D341Med (cell line): ENCODE measurements at places on chromosomes 5 and 9.

DNA sequence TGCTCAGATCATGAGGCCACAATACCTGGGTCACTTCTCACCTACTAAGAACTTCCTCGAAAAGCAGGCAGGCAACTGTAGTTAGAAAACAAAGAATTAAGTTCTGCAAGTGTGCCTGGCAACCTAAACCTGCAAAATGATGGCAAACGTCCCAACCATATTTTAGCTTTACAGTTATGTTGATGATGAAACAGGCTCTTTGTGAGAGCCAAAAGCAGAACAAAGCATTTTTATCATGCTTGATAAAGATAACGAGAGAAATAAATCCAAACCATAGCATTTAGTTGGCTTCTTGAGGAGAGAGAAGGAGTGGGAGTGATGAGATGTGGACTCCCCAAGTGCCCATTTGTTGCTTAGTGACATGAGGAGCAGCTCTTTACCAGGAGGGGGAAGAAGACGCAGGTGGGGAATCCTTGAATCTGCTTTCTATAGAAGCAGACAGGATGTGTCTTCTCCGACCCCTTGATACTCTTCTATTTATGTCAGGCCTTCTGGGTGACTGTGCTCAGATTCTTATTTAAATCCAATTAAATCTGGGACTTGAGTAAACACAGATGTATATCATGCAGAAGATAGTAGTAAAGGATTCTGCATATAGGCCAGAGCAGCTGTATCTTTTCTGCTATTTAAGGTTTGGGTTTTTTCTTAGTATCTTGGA is 221.2 kb downstream of the TMEM167A start:
- no peak for DNase-seq

GRCh38 chr5:61461926-61462325 is 129.9 kb downstream of the ZSWIM6 start:
- DNase-seq = no peak

GRCh38 chr9:26677965-26678706 is 214.5 kb downstream of the CAAP1 start:
- DNase-seq = no peak

DNA sequence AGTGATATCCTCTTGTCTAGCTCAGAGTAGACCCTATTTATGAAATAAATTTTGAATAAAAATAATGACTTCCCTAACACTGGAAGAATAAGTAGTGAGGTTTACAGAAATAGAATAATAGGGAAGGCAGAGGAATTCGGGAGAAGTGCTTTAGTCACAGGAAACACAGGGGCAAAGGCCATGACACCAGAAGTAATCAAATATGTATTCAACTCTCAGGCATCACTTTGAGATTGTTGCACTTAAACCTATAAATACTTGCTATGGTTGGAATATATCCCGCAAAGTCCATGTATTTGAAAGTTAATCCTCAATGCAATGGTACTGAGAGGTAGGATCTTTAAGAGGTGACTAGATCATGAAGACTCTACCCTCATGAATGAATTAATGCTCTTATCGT is 166.8 kb downstream of the YIPF5 start:
- no peak for DNase-seq

DNA sequence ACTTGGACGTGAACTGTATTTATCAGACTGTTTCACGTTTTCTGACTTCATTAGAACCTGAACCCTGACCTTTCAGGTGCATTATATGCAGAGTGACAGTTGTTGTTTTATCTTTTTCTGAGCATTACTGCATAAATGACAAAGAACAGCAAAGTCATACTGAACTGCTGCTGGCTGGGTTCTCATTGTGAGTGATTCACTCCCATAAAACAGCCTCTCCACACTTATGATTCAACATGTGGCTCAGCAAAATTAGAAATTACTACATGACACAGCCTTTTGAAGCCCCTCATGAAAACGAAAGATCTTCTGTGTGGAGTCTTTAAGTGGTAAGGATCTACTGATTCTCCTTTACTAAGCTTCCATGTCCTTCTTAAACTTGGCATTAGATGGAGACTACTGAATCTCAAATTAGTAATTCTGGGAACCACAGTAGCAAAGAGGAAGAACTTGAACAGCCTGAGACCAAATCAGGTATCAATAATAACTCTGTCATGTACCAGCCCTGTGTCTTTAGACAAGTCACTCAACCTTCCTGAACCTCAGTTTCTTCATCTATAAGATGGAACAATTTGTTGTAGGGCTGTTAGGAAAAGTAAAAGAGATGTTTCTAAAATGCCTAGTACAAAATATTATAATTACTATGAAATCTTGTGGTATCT is 172.3 kb upstream of the GNA14 start:
- no peak for DNase-seq

GRCh38 chr9:77926371-77926878 is 105.2 kb downstream of the GNAQ start:
- DNase-seq = no peak

DNA sequence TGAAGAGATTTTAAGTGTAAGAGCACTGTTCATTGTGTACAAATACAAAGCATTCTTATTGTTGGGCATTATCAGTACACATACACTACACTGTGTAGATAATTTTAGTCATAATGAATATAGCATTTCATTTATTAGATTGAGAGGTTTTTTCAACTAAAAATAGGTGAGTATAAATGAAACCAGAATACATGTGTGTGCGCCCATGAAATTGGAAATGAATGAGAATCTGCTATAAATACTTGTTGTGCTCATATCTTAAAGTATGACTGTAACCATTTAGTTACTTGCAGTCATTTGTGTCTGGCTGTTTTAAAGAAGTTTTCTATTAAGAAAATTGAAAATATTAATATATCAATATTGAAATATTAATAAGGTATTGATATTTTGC is 189.0 kb upstream of the MEF2C start:
- DNase-seq = no peak

DNA sequence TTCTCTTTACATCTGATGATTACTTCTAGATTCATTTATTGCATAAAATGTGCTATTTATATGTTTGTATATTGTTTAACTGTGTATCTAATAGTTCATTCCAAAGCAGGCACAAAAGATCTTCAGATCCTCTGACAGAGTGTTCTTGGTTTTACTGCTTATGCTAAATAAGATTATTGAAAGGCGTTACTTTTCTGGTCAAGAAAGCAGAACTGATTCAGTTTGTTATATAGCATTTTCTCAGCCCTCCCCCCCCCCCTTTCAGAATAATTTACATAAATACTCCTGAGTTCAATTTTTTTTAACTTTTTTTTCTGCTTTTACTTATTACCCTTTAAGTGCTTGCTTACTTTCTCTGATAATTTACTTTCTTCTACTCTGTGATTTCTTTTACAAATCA is 15.4 kb downstream of the CDC42SE2 start:
- DNase-seq = no peak

DNA sequence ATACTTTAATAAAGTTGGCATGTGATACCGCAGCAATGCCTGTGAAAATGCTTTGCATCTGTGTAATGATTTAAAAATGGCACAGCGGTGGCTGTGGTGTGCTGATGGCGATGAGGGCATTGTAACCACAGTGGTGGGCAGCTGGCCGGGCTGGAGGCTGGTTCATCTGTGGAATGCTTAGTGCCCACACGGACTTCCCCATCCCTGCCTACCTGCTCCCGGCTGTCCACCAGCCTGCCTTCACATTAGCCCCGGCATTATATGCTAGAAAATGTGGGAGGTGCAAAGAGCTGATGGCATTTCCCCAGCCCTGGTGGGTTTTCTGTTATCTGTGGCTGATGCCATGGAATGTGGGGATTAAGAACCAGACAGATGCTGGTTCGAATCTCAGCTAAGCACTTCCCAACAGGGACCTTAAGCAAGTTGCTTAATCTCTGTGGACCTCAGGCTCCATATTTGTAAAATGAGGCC is 2.9 kb upstream of the NDST1 start:
- no peak for DNase-seq

- no peak for DNase-seq
Observed at GRCh38 chr9:74697535-74697934, 190.2 kb downstream of the TRPM6 start.

- DNase-seq = no peak
Observed at GRCh38 chr9:81633952-81634854, 55.1 kb downstream of the TLE1 start.

DNA sequence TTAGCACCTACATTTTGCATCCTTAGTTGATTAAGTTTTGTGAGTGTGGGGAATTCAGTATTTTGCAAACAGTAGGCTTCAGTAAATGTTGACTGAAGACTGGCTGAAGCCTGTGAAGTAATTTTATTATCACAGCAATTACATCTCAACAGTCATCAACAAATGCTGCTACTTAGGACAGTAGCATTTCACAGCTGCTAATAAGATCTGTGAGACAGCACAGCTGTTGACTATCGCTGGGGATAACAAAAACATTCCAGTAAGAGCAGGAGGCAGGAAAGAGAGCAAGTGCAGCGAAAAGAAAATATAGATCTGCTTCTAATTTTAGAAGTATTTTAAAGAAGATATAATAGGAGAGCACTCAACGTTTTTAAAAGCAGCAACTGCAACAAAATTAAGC is 117.3 kb upstream of the FGF10 start:
- peak; percentile 12 for DNase-seq

DNA sequence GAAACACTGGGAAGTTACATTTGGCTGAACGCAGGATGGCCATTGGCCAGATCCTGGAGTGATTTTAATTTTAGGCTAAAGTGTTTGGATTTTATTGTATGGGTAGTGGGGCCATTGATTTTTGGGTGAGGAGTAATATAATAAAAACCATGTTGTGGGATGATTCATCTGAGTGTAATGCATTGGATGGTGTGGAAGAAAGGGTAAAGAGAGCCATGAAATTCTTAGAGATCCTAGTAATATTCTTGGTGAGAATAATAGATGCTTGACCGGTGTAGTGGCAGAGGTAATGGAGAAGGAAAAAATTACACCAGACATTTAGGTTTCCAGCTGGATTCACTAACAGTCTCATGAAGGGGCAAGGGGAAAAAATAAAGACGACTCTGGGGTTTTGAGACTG is 158.1 kb downstream of the NPR3 start:
- DNase-seq = no peak
